ENCODE measurements at places on chromosomes 6 and 20.

GRCh38 chr6:8820313-8820712 lies 385.0 kb upstream of the SLC35B3 start:
- DNase-seq = no peak

DNA sequence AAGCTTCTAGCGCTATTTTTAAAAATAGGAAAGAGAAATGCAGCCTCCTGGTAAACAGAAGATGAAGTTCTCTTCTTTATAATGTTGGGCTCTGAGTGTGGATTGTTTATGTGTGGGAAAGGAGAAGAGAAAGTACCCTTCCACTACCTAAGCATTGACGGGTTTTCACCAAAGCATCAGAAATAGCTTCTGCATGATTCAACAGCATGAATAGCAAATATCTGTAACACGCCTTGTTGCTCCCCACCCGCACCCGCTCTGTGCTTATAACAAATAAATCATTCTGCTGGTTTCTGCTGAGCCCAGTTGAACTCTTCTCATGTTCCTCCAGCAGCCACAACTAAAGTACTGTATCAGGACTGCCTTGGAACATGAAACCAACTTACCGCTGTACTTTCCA lies 20.7 kb downstream of the TXLNB start:
- DNase-seq = no peak

DNA sequence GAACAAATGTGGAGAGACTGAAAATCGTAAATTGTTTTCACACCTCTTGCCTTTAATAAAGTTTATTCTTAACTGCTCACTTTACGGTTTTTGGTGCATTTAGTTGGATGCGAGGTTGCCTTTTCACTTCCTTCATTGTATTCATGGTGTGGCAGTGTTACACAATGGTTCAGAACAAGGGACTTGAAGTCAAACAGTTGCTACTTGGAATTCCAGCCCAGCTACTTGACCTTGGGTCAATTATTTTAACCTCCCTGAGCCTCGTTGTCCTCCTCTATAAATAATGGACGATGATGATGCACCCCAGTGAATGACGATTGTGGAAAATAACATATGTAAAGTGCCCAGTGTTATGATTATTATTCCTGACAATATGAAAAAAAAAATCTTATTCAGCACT lies 72.3 kb downstream of the CARMIL1 start:
- no peak for DNase-seq

- DNase-seq = no peak
These were observed 355.4 kb downstream of the CD83 start for GRCh38 chr6:14472986-14473337.

DNA sequence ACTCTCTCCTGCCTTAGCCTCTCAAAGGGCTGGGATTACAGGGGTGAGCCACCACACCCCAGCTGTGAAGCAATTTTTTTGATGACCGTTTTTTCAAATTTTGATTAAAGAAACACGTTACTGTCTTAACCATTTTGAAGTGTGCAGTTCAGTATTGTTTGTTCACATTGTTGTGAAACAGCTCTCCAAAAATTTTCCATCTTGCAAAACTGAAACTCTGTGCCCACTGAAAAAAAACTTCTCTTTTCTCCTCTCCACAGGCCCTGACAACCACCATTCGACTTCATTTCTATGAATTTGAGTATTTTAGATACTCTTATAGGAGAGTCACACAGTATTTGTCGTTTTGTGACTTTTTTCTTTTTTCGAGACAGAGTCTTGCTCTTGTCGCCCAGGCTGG lies 53.9 kb downstream of the ECT2L start:
- DNase-seq = no peak

DNA sequence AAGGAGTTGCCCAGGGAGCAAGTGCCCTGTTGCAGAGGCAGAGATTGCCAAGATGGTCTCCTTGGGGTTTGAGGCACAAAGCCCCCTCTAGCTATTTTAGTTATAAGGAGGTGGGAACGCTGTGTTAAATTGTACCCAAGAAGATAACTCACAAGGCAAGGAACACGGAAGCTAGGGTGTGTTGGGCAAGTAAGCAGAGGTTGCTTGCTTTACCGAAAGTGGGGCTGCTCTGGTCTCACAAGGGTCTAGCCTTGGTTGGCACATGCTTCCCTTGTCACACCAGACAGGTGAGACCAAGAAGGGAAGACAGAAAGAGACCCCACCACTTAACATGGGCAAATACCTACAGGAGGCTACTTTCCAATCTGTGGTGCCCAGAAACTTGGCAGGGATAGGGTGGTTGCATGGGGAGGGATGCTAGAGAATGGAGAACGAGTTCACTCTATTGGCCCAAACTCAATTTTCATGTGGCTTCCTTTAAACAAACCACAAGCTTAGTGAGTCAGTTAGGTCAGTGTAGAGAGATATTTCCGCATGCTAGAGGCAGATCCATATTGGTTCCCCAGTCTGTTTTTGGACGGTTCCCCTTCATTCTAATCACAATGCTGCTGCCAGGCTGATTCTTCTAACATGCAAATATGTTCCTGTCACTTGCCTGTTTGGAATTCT lies 42.4 kb downstream of the PLAGL1 start:
- no peak for DNase-seq

- DNase-seq = peak; percentile 32
These were observed 51.2 kb upstream of the RNF182 start for GRCh38 chr6:13873288-13874190.

DNA sequence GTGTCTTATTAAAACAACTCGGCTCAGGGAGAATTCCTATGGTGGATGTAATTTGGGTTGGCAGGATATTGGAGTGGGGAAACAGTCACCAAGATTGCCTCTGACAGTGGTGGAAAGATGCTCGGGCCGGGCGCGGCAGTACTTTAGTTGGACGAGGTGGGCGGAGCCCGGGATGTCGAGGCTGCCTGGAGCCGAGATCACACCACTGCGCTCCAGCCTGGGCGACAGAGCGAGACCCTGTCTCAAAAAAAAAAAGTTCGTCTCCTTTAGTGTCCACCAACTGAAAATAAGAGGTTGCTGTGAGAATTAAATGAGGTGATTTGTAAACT lies 621 bp downstream of the NOL7 start:
- DNase-seq = peak; percentile 33

DNA sequence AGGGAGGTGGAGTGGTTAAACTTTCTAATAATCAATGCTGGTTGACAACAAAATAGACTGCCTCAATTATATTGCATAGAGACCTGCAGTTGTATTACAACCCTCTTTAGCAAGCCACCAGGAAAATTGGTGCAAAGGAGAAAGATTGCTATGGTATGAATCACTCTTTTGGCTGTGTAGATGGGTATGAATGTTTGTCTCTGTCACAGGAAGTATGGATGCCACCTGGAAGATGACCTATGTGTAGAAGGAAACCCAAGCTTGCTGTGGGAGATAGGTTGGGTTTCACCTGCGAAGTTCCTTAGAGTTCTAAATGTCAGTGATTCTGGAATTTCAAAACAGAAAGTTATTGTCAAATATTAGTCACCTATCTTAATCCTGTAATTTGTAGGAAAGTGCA lies 134.6 kb downstream of the SOBP start:
- no peak for DNase-seq

DNA sequence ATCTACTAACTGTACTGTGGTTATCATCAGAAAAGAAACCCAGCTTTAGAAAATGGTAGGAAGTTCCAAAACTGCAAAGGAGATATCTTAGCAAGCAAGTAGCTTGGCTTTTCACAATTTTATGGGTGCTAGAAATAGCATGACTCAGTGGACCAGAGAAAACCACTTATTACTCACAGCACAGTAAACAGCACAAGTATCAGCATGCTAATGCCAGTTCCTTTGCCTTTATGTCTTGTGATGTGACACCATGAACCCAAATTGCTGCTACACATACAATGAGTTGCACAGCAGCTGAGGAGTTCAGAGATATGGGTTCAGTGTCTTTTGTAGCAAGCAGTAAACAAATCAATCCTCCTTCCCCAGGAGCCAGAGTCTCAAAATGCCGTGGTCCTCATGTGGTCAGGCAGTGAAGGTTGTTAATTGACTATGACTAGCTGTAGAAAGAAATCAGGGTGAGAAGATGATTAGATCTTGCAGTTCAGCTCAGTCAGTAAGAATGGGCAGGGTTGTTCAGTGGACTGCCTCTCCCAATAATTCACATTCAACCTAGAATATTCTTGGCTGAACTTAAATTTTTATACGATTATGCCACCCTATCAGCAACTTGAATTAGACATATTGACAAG lies 73.3 kb downstream of the OPRM1 start:
- DNase-seq = no peak

DNA sequence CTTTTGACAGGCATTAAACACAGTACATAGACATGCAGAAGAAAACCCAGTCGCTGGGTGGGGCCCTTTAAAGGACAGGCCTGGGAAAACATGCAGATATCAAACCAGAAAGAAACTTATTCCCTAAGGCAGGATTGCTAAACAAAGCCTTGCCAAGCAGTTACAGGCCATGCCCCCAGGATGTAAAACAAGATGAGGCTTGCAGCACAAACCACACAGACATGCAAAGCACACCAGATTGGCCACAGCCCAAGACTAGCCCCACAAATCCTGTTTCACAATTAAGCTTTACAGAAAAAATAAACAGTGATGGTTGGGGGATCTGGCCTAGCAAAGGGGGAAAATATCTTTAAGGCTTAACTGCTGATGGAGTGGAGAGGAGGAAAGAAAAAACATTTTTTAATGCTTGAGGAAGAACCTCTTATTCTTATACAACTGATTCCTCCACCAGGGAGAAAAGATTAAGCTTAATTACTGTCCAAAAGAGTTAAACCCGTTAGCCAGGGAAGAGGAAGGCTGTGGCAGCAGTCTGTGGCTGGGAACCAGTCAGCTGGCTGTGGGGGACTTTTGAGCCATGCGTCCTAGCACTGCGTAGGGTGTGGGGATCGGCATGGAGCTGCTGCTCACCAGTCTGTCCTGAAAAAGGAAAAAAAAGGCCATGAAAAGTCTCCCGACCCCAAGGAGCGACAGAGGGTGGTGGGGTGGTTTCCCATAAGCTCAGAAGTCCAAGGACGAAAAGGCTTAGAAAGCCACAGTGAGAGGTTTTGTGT lies 28.4 kb downstream of the COL19A1 start:
- no peak for DNase-seq

- no peak for DNase-seq
These were observed 11.6 kb downstream of the SLC9A8 start for GRCh38 chr20:49824206-49824605.

DNA sequence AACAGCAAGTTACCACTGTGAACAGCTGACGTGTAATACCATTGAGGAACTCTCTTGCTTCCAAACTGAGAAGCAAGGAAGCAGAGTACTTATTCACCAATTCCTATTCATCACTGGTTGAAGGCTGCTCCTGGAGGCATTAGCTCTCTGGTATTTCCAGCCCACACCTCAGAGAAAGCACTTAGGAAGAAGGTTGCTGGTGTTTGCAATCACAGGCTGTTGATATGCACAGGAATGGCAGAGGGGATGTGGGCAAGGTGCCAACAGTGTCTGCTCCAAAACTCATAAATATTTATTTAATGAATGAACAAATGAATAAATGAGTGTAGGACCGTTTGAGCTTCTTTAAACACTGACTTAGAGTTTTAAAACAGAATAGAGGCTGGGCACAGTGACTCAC lies 6.9 kb upstream of the RRBP1 start:
- no peak for DNase-seq

DNA sequence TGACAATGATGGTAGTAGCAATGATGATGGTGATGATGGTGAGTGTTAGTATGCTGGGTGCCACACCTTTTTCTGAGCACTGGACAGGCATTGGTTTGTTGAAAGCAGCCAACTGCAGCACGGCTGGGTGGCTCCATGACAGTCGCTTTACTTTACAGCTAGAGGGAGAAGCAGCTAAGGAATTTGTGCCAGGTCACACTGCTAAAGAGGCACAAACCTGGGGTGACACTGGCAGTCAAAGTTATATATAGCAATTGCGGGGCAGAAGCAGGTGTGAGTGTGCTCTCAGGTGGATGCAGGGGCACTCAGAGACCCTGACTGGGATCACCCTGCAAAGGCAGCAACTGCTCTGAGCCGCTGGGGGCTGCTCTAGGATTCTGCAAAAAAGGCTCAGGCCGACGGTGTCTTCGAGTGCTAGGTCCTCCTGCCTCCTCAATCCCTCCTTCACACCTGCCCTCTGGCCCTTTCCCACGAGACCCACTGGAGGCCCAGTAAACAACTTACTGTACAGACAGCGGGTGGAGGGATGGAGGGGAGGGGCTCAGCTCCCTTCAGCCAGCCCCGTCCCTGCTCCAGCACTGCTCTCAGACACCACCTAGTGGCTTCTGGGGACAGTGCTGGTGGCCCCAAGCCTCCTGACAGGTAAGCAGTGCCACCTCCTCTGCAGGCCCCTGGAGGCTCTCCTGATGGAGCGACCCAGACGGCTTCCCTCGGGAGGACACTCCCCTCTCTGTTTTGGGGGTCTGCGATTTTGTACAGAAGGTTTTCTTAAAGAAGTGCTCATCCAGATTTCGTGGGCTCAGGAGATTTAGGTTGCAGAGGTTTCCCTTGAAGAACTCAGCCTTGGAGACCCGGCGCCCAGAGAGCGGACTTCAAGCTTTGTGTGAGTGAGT lies 4.4 kb upstream of the RPS21 start:
- peak; percentile 81 for DNase-seq

DNA sequence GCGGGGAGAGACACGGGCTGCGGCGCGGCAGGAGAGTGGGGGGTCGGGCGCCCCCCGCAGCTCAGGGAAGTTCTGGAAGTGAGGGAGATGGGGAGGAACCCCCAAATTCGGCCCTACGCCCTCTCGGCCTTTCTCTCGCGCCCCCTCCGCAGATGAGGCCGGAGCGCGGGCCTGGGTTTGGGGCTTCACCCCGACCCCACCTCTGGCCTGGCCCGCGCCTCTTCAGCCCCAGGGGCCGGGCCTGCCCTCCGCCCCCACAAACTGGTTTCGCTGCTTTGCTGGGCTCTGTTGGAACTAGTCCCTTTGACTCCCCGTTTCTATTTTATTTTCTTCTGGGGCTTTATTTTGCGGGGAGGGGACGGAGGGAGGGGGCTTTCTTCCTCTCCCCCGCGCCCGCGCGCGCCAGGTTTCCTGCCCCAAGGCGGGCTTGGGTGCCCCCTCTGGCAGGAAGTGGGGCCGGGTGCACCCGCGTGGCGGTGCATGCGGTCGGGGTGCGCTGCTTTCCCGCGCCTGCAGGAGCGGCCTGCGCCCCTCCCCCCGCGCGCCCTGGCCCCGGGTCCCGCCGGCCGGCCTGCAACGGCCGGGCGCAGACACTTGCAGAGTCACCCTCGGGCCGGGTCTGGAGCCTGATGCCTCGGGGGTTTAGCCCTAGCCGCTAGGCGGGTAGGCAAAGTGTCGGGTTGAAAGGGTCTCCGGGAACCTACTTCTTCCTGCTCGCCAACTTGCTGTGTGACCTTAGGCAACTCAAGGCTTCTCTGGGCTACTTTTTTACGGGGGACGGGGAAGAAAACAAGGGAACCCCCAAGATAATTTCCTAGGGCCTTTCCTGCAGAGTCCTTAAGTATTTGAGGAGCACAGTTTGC lies 1.3 kb downstream of the HMGA1 start:
- DNase-seq = no peak

GRCh38 chr20:50717974-50718761 lies 13.2 kb upstream of the PARD6B start:
- no peak for DNase-seq

GRCh38 chr6:149026530-149026942 lies 279.7 kb downstream of the UST start:
- no peak for DNase-seq
